ENCODE measurements at places on chromosomes 4 and X.

GRCh38 chr4:38902695-38903094 is 35.1 kb downstream of the FAM114A1 start:
- peak; percentile 53 for DNase-seq

- DNase-seq, result no peak
Measured at GRCh38 chr4:145907812-145908211, 30.8 kb downstream of the ZNF827 start.

- no peak for DNase-seq
Measured at GRCh38 chr4:104751468-104751867, 256.8 kb upstream of the CXXC4 start.

GRCh38 chr4:4521136-4521535 is 20.7 kb downstream of the STX18 start:
- DNase-seq, result no peak

GRCh38 chrX:129772796-129773431 is 6.8 kb upstream of the SASH3 start:
- DNase-seq, result peak; percentile 61
